ENCODE measurements at places on chromosomes 7 and 10. TPM values are rescaled to one million over a fixed set of nuclear protein-coding genes. Genes with fewer than 3 reads are reported as not detected.
A peak's percentile ranks its signal among the peaks of the same experiment; 100 is the strongest.

DNA sequence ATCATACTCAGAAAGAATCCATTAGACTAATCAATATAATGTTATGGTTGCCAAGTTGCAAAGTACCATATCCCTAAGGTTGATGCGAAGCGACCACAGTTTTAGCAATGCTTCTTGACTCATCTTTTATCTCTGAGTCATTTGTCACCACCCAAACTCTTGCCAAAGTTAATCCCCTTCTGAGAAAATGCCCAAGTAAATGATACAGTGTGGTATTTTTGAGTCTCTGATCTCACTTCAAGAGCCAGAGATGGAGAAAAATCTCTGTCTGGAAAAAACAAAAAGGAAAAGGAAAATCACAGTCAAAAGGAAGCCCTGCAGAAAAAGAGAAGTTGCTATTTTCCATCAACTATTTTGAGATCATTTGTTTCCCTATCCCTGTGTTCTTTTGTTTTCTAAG, 26.7 kb upstream of the OTUD1 start:
- H3K27me3 ChIP-seq = no peaks in the 10 kb centered on the region
- H3K4me1 ChIP-seq = peaks cover 22% of the 10 kb centered on the region
- no peak overlapping the region for H3K27ac ChIP-seq

Gene H2BK1
- not detected for total RNA-seq

- no peak for DNase-seq
- H3K27ac ChIP-seq = no peak overlapping the region
- no peaks in the 10 kb centered on the region for H3K4me1 ChIP-seq
- no peak overlapping the region for H3K4me3 ChIP-seq
Observed at GRCh38 chr7:39054731-39055130, 77.0 kb downstream of the POU6F2 start.

Gene LRGUK
- total RNA-seq = 0.09 TPM

GRCh38 chr10:91587710-91588638, 44.9 kb downstream of the PPP1R3C start:
- no peak overlapping the region for H3K27ac ChIP-seq
- no peaks in the 10 kb centered on the region for H3K4me1 ChIP-seq
- peaks cover 31% of the 10 kb centered on the region for H3K27me3 ChIP-seq
- H3K36me3 ChIP-seq = no peaks in the 10 kb centered on the region

Gene FGL2
- 0.63 TPM for total RNA-seq

DNA sequence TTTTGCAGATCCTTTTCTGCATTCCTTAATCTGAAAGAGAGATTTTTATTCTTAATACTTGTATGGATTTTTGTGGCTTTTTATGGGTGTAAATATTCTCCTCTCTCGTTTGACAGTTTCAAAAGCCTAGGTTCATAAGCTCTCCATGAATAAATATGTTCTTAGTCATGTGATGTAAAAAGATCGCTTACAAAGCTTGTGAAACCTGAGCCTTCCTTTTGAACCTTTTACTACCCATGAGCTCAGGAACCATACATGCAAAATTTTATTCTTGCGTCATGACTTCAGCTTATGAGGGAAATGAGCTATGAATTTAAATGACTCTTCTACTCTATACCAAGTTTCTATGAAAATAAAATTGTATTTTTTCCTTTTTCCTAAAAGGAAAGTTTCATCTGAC, 98.7 kb downstream of the POLL start:
- H3K36me3 ChIP-seq = peaks cover 1% of the 10 kb centered on the region
- no peaks in the 10 kb centered on the region for H3K27me3 ChIP-seq
- H3K27ac ChIP-seq = no peak overlapping the region
- H3K4me3 ChIP-seq = no peak overlapping the region

- no peak overlapping the region for H3K27ac ChIP-seq
- H3K36me3 ChIP-seq = no peaks in the 10 kb centered on the region
- no peak for DNase-seq
- no peak overlapping the region for H3K4me3 ChIP-seq
- peaks cover 3% of the 10 kb centered on the region for H3K4me1 ChIP-seq
- H3K27me3 ChIP-seq = no peaks in the 10 kb centered on the region
Observed at GRCh38 chr10:99850767-99851340, 68.4 kb downstream of the ABCC2 start.

Gene PTPRZ1
- total RNA-seq = not detected

DNA sequence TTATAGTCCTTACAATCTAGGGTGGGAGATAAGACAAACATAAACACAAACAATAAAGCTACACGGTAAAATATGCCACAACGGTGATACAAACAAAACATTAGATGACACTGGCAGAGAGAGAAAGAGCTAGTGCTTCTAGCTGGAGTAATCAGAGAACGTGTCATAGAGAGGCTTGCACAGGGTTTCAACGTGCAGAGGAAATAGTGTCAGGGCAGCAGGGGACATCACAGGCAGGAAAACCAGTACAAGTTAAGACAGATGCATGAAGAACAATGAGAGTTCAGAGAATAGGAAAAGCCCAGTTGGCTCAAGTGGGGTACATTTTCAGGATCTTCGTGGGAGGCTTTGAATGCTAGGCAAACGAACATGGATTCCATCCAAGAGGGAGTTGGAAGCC, 91.4 kb downstream of the ZNF438 start:
- no peak for DNase-seq
- peaks cover 9% of the 10 kb centered on the region for H3K36me3 ChIP-seq
- H3K27me3 ChIP-seq = no peaks in the 10 kb centered on the region
- H3K4me1 ChIP-seq = peaks cover 18% of the 10 kb centered on the region
- no peak overlapping the region for H3K4me3 ChIP-seq
- H3K27ac ChIP-seq = no peak overlapping the region

Gene ECHDC3
- total RNA-seq = 1.1 TPM

- H3K27ac ChIP-seq = peak overlapping the region; percentile 94
- DNase-seq = no peak
- H3K36me3 ChIP-seq = peaks cover 13% of the 10 kb centered on the region
- H3K4me3 ChIP-seq = peak overlapping the region; percentile 88
Observed at GRCh38 chr10:119893074-119893473, 544 bp downstream of the SEC23IP start.

GRCh38 chr7:137670222-137671064, 176.3 kb downstream of the DGKI start:
- no peaks in the 10 kb centered on the region for H3K4me1 ChIP-seq
- no peaks in the 10 kb centered on the region for H3K36me3 ChIP-seq
- no peak overlapping the region for H3K27ac ChIP-seq
- no peak overlapping the region for H3K4me3 ChIP-seq
- no peak for DNase-seq

DNA sequence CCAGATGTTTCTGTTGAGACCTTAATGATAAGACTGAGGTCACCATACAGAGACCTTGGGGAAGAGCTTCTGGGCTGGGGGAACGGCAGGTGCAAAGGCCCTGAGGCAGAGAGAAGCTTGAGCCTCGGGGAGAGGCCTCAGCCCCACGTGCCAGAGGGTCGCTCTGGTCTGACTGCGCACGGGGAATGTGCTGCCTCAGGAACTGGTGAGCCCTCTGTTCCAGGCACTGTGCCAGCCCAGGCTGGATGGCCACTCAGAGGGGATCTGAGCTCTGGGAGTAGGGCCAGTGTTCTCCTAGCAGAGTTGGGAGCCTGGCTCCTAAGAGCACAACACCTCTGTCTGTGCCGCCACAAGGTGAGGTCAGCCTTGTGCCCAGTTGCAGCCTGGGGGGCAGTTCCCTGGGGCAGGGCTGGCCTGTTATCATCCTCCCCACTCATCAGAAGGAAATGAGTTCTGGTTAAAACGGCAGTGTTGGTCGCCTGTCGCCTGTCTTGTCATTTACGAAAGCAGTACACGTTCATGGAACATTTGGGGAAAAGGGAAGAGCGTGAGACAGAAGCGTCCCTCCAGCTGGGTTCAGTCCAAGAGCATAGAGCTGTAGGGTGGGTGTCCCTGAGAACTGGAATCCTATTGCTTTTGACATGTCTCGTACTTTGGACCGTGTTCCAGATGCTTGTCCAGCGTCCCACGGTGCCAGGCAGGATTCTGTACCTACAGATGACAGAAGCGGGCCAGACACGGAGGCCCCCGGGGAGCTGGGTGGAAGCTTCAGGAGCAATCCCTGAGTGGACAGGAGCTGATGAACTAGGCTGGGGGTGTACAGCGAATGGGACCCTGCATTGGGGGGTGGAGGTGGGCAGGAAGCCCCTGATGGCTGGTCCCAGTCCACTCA, 4.3 kb downstream of the TTYH3 start:
- no peak overlapping the region for H3K27ac ChIP-seq
- H3K4me1 ChIP-seq = peaks cover 15% of the 10 kb centered on the region
- no peaks in the 10 kb centered on the region for H3K27me3 ChIP-seq
- H3K36me3 ChIP-seq = no peaks in the 10 kb centered on the region
- DNase-seq = no peak
- H3K4me3 ChIP-seq = no peak overlapping the region

DNA sequence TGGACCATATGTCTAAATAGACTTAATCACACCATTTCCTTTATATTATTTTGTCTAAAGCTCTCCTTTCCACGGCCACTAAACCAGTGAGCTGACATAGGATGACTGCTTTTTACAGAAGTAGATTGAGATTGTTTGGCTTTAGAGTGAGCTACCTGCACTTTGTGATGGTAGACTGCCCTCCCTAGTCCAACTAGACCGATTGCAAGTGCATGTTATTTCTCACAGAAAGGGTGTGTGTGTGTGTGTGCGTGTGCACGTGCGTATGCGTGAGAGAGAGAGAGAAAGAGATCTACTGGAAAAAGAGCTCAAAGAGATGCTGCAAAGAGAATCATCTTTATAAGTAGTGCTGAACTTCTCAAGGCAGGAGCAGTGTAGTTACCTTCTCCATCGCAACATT, 60.7 kb downstream of the VCL start:
- H3K4me1 ChIP-seq = peaks cover 33% of the 10 kb centered on the region
- H3K36me3 ChIP-seq = peaks cover 10% of the 10 kb centered on the region
- H3K27ac ChIP-seq = no peak overlapping the region
- peak; percentile 50 for DNase-seq
- H3K4me3 ChIP-seq = no peak overlapping the region
- no peaks in the 10 kb centered on the region for H3K27me3 ChIP-seq

GRCh38 chr10:52313933-52314821, at the start of gene DKK1:
Gene DKK1, plus strand, starts transcription at chr10:52314281. Its CDS starts 154 bp downstream, at chr10:52314435.
- H3K27ac ChIP-seq = no peak within 1 kb of the TSS
- peaks cover 39% of the 10 kb centered on the region for H3K27me3 ChIP-seq
- DNase-seq = peak; percentile 46
- H3K4me1 ChIP-seq = peaks cover 6% of the 10 kb centered on the region

- no peak for DNase-seq
- no peaks in the 10 kb centered on the region for H3K27me3 ChIP-seq
- H3K4me3 ChIP-seq = no peak overlapping the region
- no peak overlapping the region for H3K27ac ChIP-seq
- H3K36me3 ChIP-seq = no peaks in the 10 kb centered on the region
- no peaks in the 10 kb centered on the region for H3K4me1 ChIP-seq
Observed at GRCh38 chr7:84043661-84044191, 150.9 kb downstream of the SEMA3A start.

Gene OR2A42
- total RNA-seq = not detected

GRCh38 chr7:1263391-1263951, 30.8 kb downstream of the UNCX start:
- H3K27ac ChIP-seq = no peak overlapping the region
- peaks cover 13% of the 10 kb centered on the region for H3K27me3 ChIP-seq
- no peak overlapping the region for H3K4me3 ChIP-seq

GRCh38 chr7:146892151-146892550, 775.5 kb downstream of the CNTNAP2 start:
- no peaks in the 10 kb centered on the region for H3K36me3 ChIP-seq
- no peaks in the 10 kb centered on the region for H3K27me3 ChIP-seq
- H3K4me3 ChIP-seq = no peak overlapping the region
- H3K4me1 ChIP-seq = no peaks in the 10 kb centered on the region
- DNase-seq = no peak

GRCh38 chr10:75450075-75450445, 18.6 kb downstream of the LRMDA start:
- H3K27ac ChIP-seq = no peak overlapping the region
- peaks cover 3% of the 10 kb centered on the region for H3K27me3 ChIP-seq
- no peaks in the 10 kb centered on the region for H3K36me3 ChIP-seq
- H3K4me1 ChIP-seq = no peaks in the 10 kb centered on the region
- H3K4me3 ChIP-seq = no peak overlapping the region

GRCh38 chr7:101235050-101235449, 2.6 kb downstream of the CLDN15 start:
- no peak for DNase-seq

Gene OPN4
- total RNA-seq = not detected

DNA sequence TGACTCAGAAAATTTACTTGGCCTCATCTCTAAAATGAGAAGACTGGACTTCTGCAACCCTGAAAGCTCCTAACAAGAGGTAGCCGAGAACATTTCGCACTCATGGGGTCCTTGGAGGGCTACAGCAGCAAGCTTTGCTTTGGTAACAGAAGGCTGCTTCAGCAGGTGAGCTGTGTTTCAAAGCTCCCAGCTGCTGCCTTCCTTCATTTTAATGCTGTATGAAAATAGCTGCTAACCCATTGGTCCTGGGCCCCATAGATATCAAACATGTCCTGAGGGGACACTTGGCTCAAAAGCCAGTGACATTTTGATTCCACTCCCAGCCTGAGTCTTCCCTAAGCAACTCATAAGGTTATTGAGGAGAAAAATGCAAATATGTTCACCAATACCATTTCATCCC, 14.3 kb upstream of the MALSU1 start:
- no peaks in the 10 kb centered on the region for H3K36me3 ChIP-seq
- no peak overlapping the region for H3K4me3 ChIP-seq
- H3K27me3 ChIP-seq = no peaks in the 10 kb centered on the region
- no peak overlapping the region for H3K27ac ChIP-seq

- no peak overlapping the region for H3K4me3 ChIP-seq
- no peak for DNase-seq
- no peak overlapping the region for H3K27ac ChIP-seq
- H3K36me3 ChIP-seq = peaks cover 12% of the 10 kb centered on the region
- H3K27me3 ChIP-seq = no peaks in the 10 kb centered on the region
Observed at GRCh38 chr7:50159154-50159553, 66.1 kb upstream of the ZPBP start.

Gene FAM131B
- total RNA-seq = 2.9 TPM

DNA sequence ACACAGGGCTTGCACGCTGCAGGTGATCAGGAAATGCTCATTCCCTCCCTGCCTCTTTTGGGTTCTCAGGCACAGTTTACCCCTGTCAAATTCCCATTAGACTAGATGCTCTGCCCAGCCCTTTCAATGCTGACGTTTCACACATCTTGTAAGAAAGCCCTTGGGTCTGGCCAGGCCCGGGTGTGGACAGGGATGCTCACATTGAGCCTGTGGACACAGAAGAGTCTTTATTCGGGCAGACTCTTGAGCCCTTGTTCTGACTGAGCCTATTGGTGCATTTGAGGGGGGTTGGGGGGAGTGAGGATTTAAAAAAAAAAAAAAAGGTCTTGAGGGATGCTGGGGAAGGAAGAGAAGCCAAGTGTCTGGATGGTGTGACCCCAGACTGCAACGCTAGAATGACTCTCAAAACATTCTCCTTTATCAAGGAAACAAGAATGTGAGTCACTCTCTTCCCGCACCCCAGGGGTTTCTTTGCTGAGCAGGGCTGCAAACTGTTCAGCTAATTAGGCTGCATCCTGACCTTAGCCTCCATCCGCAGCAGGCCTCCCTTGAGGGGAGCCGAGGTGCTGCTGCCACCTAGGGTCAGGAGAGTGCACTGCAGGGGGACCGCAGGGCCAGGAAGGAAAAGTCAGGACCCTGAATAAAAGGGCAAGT, 53.6 kb upstream of the TMEM72 start:
- no peak overlapping the region for H3K4me3 ChIP-seq
- H3K27me3 ChIP-seq = peaks cover 3% of the 10 kb centered on the region
- H3K4me1 ChIP-seq = no peaks in the 10 kb centered on the region
- peak; percentile 69 for DNase-seq

GRCh38 chr7:42552227-42552626, 315.2 kb upstream of the GLI3 start:
- H3K4me1 ChIP-seq = no peaks in the 10 kb centered on the region
- no peak overlapping the region for H3K4me3 ChIP-seq
- H3K27ac ChIP-seq = no peak overlapping the region
- H3K36me3 ChIP-seq = no peaks in the 10 kb centered on the region

Gene TMEM196
- not detected for total RNA-seq

Gene PHF14
- total RNA-seq = 38.7 TPM
